ENCODE measurements at places on chromosomes 3 and 15. TPM values are rescaled to one million over a fixed set of nuclear protein-coding genes. Genes with fewer than 3 reads are reported as not detected.

Gene PAQR5
- 3.0 TPM for total RNA-seq

Gene CCR2
- 3.3 TPM for total RNA-seq

Gene FGD5
- 16.2 TPM for total RNA-seq

Gene GOLGA6L24
- total RNA-seq = not detected

Gene DENND4A
- 17.7 TPM for total RNA-seq

Gene NR2F2
- total RNA-seq = 42.7 TPM

Gene ROPN1B
- total RNA-seq = not detected

Gene ST8SIA2
- total RNA-seq = 0.57 TPM

Gene CD47
- 44.3 TPM for total RNA-seq

Gene CASR
- not detected for total RNA-seq

Gene SLC9A9
- 13.4 TPM for total RNA-seq

Gene NMB
- total RNA-seq = 3.6 TPM

Gene OR5AC2
- not detected for total RNA-seq

Gene ACAN
- 0.06 TPM for total RNA-seq

Gene ZWILCH
- total RNA-seq = 2.1 TPM

Gene RAMAC
- total RNA-seq = 22.0 TPM

Gene GOLGA6L4
- 1.4 TPM for total RNA-seq

All from esophagus muscularis mucosa (tissue), 4 donors.